ENCODE measurements at places on chromosomes 12 and 14. TPM values are rescaled to one million over a fixed set of nuclear protein-coding genes. Genes with fewer than 3 reads are reported as not detected.

- H3K4me3 ChIP-seq = no peak overlapping the region
- H3K36me3 ChIP-seq = peaks cover 78% of the 10 kb centered on the region
- no peaks in the 10 kb centered on the region for H3K27me3 ChIP-seq
- DNase-seq = no peak
- no peaks in the 10 kb centered on the region for H3K4me1 ChIP-seq
Measured at GRCh38 chr12:9106067-9106466, 9.7 kb downstream of the A2M start.

DNA sequence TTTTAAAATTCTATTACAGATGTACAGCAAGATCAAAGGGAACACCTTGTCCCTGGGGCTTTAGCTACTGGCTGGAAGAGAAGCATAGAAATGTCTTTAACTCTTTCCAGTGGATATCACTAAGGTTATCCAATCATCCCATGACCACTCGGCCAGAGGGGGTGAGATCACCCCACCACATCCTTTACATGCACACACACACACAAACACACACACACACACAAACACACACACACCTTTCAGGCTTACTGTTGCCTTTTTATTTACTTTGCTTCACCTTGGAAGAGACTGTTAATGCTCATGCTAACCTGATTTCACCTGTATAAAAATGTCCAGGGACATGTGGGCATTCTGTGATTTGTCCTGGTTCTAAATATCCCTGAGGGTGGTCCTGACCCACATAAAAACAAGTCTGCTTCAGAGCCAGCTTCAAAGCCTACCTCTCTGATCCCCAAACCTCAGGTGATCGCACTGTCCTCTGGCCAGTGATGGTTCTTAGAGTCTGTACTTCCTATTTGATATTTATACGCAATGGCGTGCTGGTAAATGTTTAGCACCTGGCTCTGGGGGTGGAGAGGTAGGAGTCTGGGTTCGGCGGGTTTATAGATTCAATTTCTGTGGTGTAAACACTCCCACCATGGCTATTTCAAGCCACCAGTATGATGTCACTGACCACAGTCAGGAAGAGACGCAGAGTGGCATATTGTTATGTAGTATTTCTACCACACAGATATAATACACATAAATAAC is 166.1 kb upstream of the EEA1 start:
- no peaks in the 10 kb centered on the region for H3K27me3 ChIP-seq
- peaks cover 2% of the 10 kb centered on the region for H3K4me1 ChIP-seq
- no peak for DNase-seq
- no peak overlapping the region for H3K4me3 ChIP-seq

- no peak overlapping the region for H3K27ac ChIP-seq
- H3K4me3 ChIP-seq = no peak overlapping the region
- H3K36me3 ChIP-seq = no peaks in the 10 kb centered on the region
- no peak for DNase-seq
- no peaks in the 10 kb centered on the region for H3K4me1 ChIP-seq
Measured at GRCh38 chr12:3564861-3565260, 73.9 kb downstream of the PRMT8 start.

DNA sequence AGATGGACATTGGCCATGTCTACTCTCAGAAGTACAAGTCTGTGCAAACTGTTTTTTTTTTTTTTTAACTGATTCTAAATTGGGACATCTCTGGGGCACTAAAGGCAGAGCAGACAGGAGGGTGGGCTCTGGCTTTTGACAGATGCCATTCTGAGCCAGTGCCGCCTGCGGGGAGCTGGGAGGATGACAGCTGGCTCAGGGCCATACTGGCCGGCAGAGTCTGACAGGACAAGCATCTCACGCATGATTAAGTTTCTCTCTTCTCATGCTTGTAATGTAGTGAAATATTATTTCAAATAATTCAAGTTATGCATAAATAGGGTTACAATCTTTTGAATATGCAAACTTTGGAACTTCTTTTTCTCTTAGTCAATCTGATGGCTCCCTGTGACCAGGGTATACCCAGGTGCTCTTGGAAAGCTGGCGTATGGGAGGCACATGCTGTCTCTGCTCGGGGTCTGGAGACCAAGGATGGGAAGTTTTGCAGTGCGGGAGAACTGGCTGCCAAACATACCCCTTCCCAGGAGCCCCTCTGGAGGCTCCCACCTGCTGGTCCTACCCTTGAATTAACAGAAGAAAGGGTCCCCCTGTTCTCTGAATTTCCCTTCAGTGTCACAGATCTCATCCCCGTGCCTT is 7.6 kb downstream of the CDCA4 start:
- H3K27ac ChIP-seq = no peak overlapping the region
- H3K27me3 ChIP-seq = no peaks in the 10 kb centered on the region
- DNase-seq = no peak
- H3K4me3 ChIP-seq = no peak overlapping the region

Gene EAPP
- 24.9 TPM for total RNA-seq

DNA sequence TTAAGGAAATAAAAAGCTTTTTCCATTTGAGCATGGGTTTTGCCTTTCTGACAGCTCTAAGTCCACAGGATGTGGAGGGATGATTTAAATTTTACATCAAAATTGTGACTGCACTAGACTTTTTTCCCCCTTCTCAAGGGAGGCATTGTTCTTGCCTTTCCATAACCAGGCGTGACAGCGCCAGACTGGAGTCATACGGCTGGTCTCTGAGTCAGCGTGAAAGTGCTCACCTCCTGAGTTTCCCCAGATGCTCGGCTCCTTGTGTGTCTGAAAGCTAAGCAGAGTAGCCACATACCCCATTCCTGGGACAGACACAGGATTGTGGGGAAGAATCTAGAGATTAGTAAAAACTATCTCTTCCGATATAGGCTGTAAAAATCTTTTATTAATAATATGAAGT is 43.1 kb downstream of the SOX5 start:
- H3K36me3 ChIP-seq = no peaks in the 10 kb centered on the region
- no peak overlapping the region for H3K27ac ChIP-seq
- H3K4me1 ChIP-seq = no peaks in the 10 kb centered on the region
- no peak for DNase-seq
- H3K27me3 ChIP-seq = no peaks in the 10 kb centered on the region
- H3K4me3 ChIP-seq = no peak overlapping the region

Gene MMP19
- 85.0 TPM for total RNA-seq

GRCh38 chr14:50524731-50525515 is 7.4 kb downstream of the MAP4K5 start:
- DNase-seq = no peak
- H3K27me3 ChIP-seq = no peaks in the 10 kb centered on the region
- no peak overlapping the region for H3K27ac ChIP-seq
- no peaks in the 10 kb centered on the region for H3K36me3 ChIP-seq

- no peaks in the 10 kb centered on the region for H3K36me3 ChIP-seq
- H3K27ac ChIP-seq = no peak overlapping the region
- H3K4me3 ChIP-seq = peak overlapping the region; percentile 49
- H3K27me3 ChIP-seq = no peaks in the 10 kb centered on the region
Measured at GRCh38 chr12:18165889-18166288, 75.9 kb upstream of the RERGL start.

GRCh38 chr14:95857275-95857674 is 19.4 kb upstream of the TUNAR start:
- no peak overlapping the region for H3K4me3 ChIP-seq
- no peaks in the 10 kb centered on the region for H3K27me3 ChIP-seq
- no peak for DNase-seq
- no peaks in the 10 kb centered on the region for H3K36me3 ChIP-seq
- H3K27ac ChIP-seq = no peak overlapping the region

GRCh38 chr14:95964901-95965300 is 74.3 kb upstream of the C14orf132 start:
- H3K36me3 ChIP-seq = no peaks in the 10 kb centered on the region
- no peak overlapping the region for H3K27ac ChIP-seq
- DNase-seq = no peak
- H3K27me3 ChIP-seq = no peaks in the 10 kb centered on the region
- H3K4me3 ChIP-seq = no peak overlapping the region
- no peaks in the 10 kb centered on the region for H3K4me1 ChIP-seq

Gene PTPRQ
- 2.3 TPM for total RNA-seq

- H3K27me3 ChIP-seq = no peaks in the 10 kb centered on the region
- H3K27ac ChIP-seq = no peak overlapping the region
- no peak overlapping the region for H3K4me3 ChIP-seq
- no peak for DNase-seq
Measured at GRCh38 chr12:111826992-111827391, 15.0 kb upstream of the MAPKAPK5 start.

Gene TAS2R20
- total RNA-seq = 5.8 TPM

DNA sequence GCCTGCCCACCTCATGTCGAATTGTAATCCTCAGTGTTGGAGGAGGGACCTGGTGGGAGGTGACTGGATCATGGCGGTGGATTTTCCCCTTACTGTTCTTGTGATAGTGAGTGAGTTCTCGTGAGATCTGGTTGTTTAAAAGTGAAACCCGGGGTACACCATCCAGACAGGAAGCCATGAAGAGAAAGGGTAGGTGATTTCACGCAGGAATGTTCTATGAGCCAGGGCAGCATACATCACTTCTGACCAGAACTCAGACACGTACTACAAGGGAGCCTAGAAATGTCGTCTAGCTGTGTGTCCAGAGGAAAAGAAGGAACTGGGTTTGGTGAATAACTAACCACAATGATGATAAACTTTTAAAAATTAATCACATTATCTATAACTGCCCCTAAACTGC is 80.6 kb downstream of the ANO4 start:
- DNase-seq = no peak
- no peak overlapping the region for H3K27ac ChIP-seq
- H3K36me3 ChIP-seq = no peaks in the 10 kb centered on the region
- H3K4me3 ChIP-seq = no peak overlapping the region

GRCh38 chr12:9636150-9636850 is 28.6 kb upstream of the KLRB1 start:
- H3K36me3 ChIP-seq = no peaks in the 10 kb centered on the region
- H3K27ac ChIP-seq = no peak overlapping the region
- no peak overlapping the region for H3K4me3 ChIP-seq
- H3K27me3 ChIP-seq = no peaks in the 10 kb centered on the region
- no peaks in the 10 kb centered on the region for H3K4me1 ChIP-seq

GRCh38 chr14:54975856-54976255 is 51.0 kb downstream of the WDHD1 start:
- no peak overlapping the region for H3K4me3 ChIP-seq
- no peak overlapping the region for H3K27ac ChIP-seq
- no peaks in the 10 kb centered on the region for H3K4me1 ChIP-seq
- no peaks in the 10 kb centered on the region for H3K36me3 ChIP-seq
- no peak for DNase-seq

GRCh38 chr14:53528185-53528671 is 375.1 kb upstream of the DDHD1 start:
- no peak overlapping the region for H3K4me3 ChIP-seq
- no peak overlapping the region for H3K27ac ChIP-seq
- H3K4me1 ChIP-seq = no peaks in the 10 kb centered on the region
- no peaks in the 10 kb centered on the region for H3K27me3 ChIP-seq

- no peaks in the 10 kb centered on the region for H3K36me3 ChIP-seq
- H3K4me3 ChIP-seq = no peak overlapping the region
- no peak for DNase-seq
- no peak overlapping the region for H3K27ac ChIP-seq
Measured at GRCh38 chr14:101019990-101020710, 116.6 kb upstream of the RTL1 start.

Gene OTUB2
- total RNA-seq = 0.71 TPM

- no peaks in the 10 kb centered on the region for H3K36me3 ChIP-seq
- H3K4me3 ChIP-seq = no peak overlapping the region
- no peak overlapping the region for H3K27ac ChIP-seq
- no peaks in the 10 kb centered on the region for H3K4me1 ChIP-seq
- H3K27me3 ChIP-seq = no peaks in the 10 kb centered on the region
- no peak for DNase-seq
Measured at GRCh38 chr12:123833830-123834229, 71.7 kb downstream of the DNAH10 start.

- H3K4me1 ChIP-seq = peaks cover 16% of the 10 kb centered on the region
- DNase-seq = no peak
- H3K27me3 ChIP-seq = no peaks in the 10 kb centered on the region
- H3K27ac ChIP-seq = no peak overlapping the region
- H3K4me3 ChIP-seq = no peak overlapping the region
- no peaks in the 10 kb centered on the region for H3K36me3 ChIP-seq
Measured at GRCh38 chr12:24996102-24996797, 47.3 kb upstream of the BCAT1 start.

Gene YLPM1
- total RNA-seq = 61.6 TPM

- peaks cover 18% of the 10 kb centered on the region for H3K36me3 ChIP-seq
- H3K27me3 ChIP-seq = no peaks in the 10 kb centered on the region
- no peak overlapping the region for H3K4me3 ChIP-seq
- H3K4me1 ChIP-seq = peaks cover 11% of the 10 kb centered on the region
Measured at GRCh38 chr14:105011312-105011990, 9.4 kb downstream of the CDCA4 start.

Gene TSPAN8
- 12.8 TPM for total RNA-seq

Gene DCAF11
- total RNA-seq = 52.8 TPM

- no peaks in the 10 kb centered on the region for H3K36me3 ChIP-seq
- DNase-seq = no peak
- peak overlapping the region; percentile 61 for H3K27ac ChIP-seq
- no peak overlapping the region for H3K4me3 ChIP-seq
Measured at GRCh38 chr12:41924111-41924510, 220.6 kb downstream of the GXYLT1 start.

GRCh38 chr12:33724867-33725266 is 285.2 kb upstream of the SYT10 start:
- H3K4me1 ChIP-seq = no peaks in the 10 kb centered on the region
- no peak overlapping the region for H3K27ac ChIP-seq
- no peak overlapping the region for H3K4me3 ChIP-seq
- H3K27me3 ChIP-seq = no peaks in the 10 kb centered on the region
- no peaks in the 10 kb centered on the region for H3K36me3 ChIP-seq

GRCh38 chr12:697481-697880 is 34.2 kb upstream of the NINJ2 start:
- H3K36me3 ChIP-seq = no peaks in the 10 kb centered on the region
- no peaks in the 10 kb centered on the region for H3K27me3 ChIP-seq
- no peak overlapping the region for H3K27ac ChIP-seq
- H3K4me1 ChIP-seq = no peaks in the 10 kb centered on the region
- DNase-seq = no peak

GRCh38 chr12:65113621-65114035 is 7.5 kb downstream of the WIF1 start:
- no peaks in the 10 kb centered on the region for H3K27me3 ChIP-seq
- H3K4me1 ChIP-seq = no peaks in the 10 kb centered on the region
- no peak overlapping the region for H3K4me3 ChIP-seq
- H3K27ac ChIP-seq = no peak overlapping the region

- H3K4me3 ChIP-seq = peak overlapping the region; percentile 46
- H3K27me3 ChIP-seq = no peaks in the 10 kb centered on the region
- peaks cover 29% of the 10 kb centered on the region for H3K4me1 ChIP-seq
- peak overlapping the region; percentile 62 for H3K27ac ChIP-seq
Measured at GRCh38 chr14:63438065-63438757, 105.0 kb downstream of the PPP2R5E start.
